ENCODE measurements at places on chromosomes 3 and 15.

- DNase-seq = no peak
Observed at GRCh38 chr15:49492830-49493229, 69.8 kb downstream of the FGF7 start.

GRCh38 chr3:187385296-187385695, 17.1 kb downstream of the RTP4 start:
- no peak for DNase-seq

DNA sequence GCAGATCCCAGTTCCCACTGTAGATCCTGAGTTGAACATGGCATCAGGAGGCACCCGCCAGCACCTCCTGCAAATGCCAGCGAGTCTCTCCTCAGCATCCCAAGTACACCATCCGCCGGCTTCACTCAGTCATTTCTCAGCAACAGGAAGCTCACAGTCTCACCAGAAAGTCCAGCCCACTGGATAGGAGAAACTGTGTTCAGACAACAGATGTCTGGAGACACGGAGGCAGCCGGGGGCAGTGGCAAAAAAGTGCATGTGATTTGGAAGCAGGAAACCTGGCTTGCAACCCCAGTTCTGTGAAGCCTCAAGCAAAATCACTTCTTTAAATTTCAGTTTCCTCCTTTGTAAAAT, 68.7 kb downstream of the SRGAP3 start:
- DNase-seq = no peak

- DNase-seq = no peak
Observed at GRCh38 chr3:45163481-45163880, 17.3 kb upstream of the CDCP1 start.

GRCh38 chr3:51734572-51734907, 27.7 kb downstream of the GRM2 start:
- no peak for DNase-seq

DNA sequence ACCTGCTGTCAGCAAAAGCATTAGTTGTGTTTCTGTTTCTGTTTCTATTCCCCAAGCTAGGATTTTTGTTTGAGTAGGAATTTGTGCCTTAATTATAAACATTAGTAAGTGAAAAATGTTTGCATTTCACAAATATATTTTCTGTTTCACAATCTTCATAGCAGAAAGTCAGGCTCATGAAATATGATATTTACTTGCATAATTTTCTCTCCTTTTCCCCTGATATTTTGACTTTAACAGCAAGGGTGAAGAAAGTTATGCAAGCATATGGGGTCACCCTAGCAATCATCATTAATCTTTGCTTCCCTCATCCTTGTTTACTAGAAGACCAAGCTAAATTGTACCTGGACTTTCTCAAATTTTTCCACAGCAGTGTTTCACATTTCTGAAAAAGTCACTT, 140.3 kb upstream of the SEMA6D start:
- no peak for DNase-seq

Measured in stimulated activated CD4-positive, alpha-beta T cell treated with anti-CD3 and anti-CD28 coated beads, Interleukin-15, amount 100 ng/mL, for 1 hour (primary cell).